ENCODE measurements at places on chromosomes 4 and X.

- no peak for DNase-seq
Measured at GRCh38 chr4:70298051-70298450, 36.7 kb upstream of the CABS1 start.

DNA sequence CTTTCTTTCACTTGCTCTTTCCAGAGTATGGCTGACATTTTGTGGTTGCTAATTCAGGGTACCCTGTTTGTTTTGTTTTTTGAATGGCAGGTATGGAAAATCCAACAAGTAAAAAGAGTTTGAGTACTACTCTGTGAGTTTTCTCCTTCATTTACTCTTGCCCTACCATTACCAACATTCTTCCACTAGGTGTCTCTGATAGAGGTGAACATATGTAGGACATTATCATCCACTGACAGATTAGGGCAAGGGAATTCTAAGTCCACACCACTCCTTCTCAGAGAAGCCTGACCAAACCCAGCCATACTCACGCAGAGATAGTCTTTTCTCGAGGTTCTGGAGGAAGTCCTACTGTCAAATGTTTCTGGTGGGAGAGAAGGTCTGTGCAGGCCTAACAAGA is 36.7 kb upstream of the HDAC8 start:
- DNase-seq: peak; percentile 50

DNA sequence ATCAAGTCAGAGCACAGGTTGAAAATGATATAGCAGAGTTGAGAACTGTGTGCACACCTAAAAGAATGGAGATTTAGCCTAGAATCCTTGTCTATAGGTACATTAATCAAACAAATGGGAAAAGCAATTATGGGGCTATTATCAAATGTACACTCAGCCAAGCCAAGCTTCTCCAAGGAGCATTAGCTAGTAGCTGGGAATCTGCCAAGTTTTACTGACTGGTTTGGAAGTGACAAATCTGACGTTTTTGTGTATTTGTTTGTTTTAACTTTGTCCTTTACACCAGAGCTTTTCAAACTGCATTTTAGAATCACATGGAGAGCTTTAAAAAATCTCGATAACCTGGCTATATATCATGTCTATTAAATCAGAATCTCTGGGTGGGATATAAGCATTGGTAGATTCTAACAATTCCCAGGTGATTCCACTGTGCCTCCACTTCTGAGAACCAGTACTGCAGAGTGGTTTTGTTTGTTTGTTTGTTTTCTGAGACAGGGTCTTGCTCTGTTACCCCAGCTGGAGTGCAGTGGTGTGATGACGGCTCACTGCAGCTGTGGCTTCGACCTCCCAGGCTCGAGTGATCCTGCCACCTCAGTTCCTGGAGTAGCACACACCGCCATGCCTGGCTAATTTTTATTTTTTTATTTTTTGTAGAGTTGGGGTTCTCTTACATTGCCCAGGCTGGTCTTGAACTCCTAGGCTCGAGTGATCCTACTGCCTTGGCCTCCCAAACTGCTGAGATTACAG is 279.8 kb downstream of the UNC5C start:
- DNase-seq: peak; percentile 53

- DNase-seq: no peak
Measured at GRCh38 chr4:1721666-1722550, 587 bp downstream of the TACC3 start.

DNA sequence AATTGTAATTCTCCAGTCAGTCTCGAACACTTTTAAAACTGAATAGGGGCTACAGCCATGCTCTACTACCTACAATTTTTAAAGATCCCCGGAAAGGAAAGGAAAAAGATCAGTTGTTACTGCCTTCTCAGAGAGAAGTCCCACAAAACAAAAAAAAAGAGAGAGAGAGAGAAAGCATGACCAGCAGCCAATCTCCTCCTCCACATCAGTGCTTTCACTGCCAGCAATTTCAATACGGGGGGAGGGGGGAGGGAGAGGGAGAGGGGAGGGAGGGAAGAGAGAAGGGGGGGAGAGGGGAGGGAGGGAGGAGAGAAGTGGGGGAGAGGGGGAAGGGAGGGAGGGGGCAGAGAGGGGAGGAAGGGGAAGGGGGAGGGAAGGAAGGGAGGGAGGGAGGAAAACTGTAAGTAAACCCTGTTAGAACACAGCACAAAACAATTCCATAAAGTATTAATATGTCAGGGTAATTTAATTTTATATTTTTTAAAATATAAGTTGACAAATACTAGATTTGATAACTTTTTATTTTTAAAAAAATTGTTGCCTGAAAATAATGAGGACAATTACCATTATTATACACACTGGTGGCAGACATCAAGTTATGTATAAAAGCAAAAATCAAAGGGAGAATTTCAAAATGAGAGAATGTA is 108.0 kb downstream of the LRBA start:
- peak; percentile 21 for DNase-seq

GRCh38 chr4:67575232-67576058 is 16.9 kb downstream of the STAP1 start:
- no peak for DNase-seq

DNA sequence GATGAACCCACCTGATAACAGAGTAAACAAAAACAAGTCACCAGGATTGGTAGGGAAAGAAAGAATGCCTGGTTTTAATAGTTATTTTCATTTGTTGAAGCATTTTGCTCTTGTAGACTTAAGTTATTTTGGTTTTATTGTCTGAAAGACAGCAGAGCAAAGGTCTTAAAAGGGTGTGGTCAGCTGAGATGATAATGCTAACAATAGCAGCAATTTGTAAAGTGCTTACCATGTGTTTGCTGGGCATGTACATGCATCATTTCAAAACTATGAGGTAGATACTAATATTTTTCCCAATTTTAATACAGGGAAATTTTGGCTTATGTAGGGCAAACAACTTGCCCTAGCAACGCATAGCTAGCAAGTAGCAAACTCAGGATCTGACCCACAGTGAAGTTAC is 46.8 kb upstream of the SLC10A4 start:
- DNase-seq: peak; percentile 5

- no peak for DNase-seq
Measured at GRCh38 chrX:127030016-127030748, 210.7 kb downstream of the PRR32 start.

GRCh38 chr4:3752022-3752421 is 14.2 kb upstream of the ADRA2C start:
- DNase-seq: no peak

DNA sequence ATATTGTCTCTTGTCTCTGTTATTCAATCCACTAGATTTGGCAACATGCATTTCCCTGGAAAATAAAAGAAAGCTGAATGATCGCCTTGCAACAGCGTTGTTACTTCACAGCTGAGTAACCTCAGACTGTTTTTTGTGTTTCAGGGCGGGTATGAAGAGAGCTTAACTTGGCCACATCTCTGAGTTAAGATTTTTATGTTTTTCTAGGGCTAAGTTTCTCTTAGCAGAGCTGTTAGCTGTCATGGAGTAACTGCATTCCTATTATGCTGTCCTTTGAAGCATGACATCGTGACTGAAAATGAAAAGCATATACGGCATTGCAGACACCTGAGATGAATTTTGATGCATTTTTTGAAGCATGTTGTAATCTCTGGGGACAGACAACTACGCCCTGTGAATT is 1798.9 kb downstream of the PCDH7 start:
- peak; percentile 56 for DNase-seq

DNA sequence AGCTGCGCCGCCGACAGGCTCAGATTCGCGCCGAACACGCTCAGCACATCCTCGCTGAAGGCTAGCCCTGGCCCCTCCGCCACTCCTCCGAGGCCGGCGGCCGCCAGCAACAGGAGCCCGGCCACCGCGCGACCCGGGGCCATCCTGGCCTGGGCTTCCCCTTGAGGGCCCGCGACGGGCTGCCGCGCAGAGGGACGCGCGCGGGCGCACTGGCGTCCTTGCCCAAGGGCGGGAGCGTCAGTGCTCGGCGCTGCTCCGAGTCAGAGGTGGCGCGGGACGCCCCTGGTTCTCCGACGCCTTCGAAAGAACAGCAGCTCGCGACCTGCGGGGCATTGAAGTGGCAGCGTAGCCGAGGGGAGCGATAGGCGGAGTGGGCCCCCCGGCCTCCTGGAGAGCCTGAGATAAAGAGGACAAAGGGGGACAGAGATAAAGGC is 745 bp downstream of the SLC39A8 start:
- DNase-seq: peak; percentile 55

DNA sequence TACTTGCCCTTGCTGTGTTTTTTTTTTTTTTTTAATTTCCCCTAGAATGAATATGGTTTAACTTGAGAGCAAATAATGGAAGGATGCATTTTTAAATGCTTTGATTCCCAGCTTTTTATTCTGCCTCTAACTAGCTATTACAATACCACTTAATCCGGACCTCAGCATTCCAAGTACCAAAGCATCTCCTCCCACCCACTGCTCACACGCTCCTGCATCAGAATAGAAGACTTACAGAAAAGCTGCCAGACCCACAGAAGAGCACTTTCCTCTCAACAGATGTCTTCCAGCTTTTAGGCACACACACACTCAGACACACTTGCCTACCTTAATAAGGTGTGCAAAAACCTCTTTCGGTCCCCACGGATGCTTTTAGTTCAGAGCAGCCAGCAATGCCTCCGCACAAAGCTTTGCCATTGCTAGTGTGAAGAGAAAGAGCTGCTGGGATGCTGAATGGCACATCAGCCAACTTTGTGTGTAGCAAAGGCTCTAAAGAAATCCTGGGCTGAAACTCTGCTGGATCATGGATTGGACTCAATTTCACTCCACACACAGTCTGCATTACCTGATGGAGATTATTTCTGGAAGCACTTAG is 1056.2 kb downstream of the DMD start:
- no peak for DNase-seq

- no peak for DNase-seq
Measured at GRCh38 chr4:159505266-159505975, 402.5 kb downstream of the RAPGEF2 start.

DNA sequence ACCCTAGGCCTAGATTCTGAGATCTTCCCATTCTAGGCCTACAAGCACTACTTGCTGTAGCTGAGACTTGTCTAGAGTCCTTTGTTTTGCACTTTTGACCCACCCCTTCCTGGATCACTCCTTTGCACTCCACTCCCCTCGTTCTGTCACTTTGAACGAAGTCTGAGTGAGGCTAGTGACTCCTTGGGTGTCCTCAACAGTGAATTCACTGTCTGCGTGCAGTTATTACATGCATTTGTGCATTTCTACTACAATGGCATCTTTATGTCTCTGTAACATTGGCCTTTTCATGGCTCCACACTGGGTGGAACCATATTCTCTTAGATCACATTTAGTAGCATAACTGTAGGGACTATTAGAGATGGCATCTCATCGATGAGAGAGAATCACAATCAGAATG is 50.5 kb downstream of the OCRL start:
- DNase-seq: no peak

GRCh38 chrX:65576160-65576559 is 41.6 kb upstream of the LAS1L start:
- no peak for DNase-seq

- peak; percentile 63 for DNase-seq
Measured at GRCh38 chrX:2627272-2627867, 63.7 kb upstream of the CD99 start.

DNA sequence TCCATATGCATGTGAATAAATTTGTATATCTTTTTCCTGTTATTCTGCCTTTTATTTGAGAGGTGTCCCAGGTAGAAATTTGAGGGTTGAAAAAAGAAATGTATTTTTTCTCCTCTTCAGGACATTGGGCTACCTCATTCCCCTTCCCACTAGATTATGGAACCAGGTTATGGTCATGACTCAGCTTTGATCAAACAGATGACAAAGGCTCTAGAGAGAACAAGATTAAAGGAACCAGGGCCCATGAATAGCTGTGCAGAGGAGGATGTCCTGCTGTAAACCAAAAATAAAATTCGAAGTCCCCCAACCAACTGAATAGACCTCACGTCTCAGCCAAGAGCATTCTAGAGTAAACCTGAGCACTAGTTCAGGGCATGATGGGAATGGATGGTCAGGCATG is 313.2 kb downstream of the RAPGEF2 start:
- DNase-seq: no peak

- no peak for DNase-seq
Measured at GRCh38 chr4:73620115-73620792, at the start of gene RASSF6. Gene RASSF6 (minus strand): TSS chr4:73620436. CDS start chr4:73611795, 8,641 bp downstream.

GRCh38 chr4:105061136-105061696 is 85.5 kb upstream of the TET2 start:
- peak; percentile 79 for DNase-seq

DNA sequence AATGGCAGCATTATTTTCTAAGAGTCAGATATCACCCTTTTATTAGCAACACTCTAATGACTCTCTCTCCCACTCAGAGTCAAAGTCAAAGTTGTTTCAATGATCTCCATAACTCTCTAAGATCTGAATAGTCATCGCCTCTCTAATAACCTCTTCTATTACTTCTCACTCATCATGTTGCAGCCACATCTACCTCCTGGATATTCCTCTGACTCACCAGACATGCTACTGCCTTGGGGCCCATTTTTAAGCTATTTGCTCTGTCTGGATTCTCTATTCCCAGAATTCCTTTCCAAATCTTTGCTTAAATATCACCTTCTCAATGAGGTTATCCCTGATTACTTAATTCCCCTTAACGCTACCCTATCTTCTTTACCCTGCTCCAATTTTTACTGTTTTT is 391.8 kb upstream of the MAGEB16 start:
- DNase-seq: no peak

- DNase-seq: no peak
Measured at GRCh38 chrX:12366440-12366839, 228.2 kb downstream of the FRMPD4 start.

DNA sequence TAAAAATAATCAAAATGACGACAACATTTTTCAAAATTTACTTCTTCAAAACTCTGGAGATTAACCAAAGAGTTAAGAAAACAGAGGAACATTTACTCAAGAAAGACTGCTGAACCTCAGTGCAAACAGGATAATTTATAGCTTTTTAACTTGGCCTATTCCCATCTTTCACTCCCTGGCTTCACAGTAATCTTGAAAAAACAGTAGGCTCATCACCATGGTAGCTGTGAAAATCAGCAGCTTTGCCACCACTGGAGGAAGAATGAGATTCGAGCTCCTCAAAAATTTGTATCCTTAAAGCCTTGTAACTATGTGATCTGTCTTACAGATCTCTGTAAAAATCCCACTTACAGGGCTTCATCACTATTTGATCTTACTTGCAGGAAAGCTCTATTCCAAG is 447.7 kb upstream of the CTSO start:
- DNase-seq: no peak

- no peak for DNase-seq
Measured at GRCh38 chr4:59818656-59819055, 1381.5 kb upstream of the ADGRL3 start.

- DNase-seq: no peak
Measured at GRCh38 chrX:113275804-113276203, 435.2 kb upstream of the AMOT start.

- no peak for DNase-seq
Measured at GRCh38 chr4:39450618-39451017, 8.1 kb downstream of the RPL9 start.

DNA sequence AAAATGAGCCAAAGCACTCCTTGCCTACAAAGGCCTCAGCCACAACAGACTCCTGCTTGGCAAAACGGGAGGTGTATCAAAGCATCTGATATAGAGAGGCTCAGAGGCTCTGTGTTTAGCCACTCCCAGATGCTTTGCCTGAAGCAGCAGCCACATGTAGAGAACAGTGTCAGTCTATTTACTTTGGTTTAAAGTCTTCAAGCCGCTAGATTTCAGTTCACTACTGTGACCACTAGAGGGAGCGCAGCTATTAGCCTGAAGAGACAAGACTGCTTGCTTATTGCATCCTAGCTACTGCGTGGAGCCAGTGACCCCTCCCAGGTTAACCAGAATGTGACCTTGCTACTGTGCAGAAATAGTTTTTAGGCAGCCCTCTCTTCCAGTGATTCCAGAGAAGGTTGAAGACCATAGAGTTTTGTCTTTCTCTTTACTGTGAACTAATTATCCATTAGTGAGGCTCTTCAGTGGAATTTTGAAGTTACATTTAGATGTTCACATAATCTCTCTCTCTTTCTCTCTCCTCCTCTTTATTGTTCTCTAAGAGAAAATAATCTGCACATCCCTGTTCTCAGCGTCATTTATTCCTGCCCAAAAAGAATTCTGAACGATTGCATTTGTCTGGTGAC is 39.3 kb downstream of the BMP3 start:
- DNase-seq: peak; percentile 94

Data from fibroblast of pulmonary artery (primary cell).